A549 treated with GW870086 at 1 μM for 4 hours (cell line): ENCODE measurements at places on chromosomes 1 and 21. TPM values are rescaled to one million over a fixed set of nuclear protein-coding genes. Genes with fewer than 3 reads are reported as not detected.

IL19 gene
- total RNA-seq = not detected in 5 replicates

PIK3R3 gene
- total RNA-seq = 1.0 to 1.3 TPM (median 1.1 TPM) in 5 replicates

SLC44A5 gene
- total RNA-seq = 0.03 to 0.07 TPM (median 0.05 TPM) in 4 of 5 replicates, not detected in the other

OR2L8 gene
- total RNA-seq = not detected in 5 replicates

LINGO4 gene
- total RNA-seq = not detected in 5 replicates

KIAA0040 gene
- 0.73 to 0.97 TPM (median 0.78 TPM) in 5 replicates for total RNA-seq

NRIP1 gene
- 8.0 to 18.6 TPM (median 16.2 TPM) in 5 replicates for total RNA-seq

SPATA45 gene
- total RNA-seq = not detected in 5 replicates

BOLA1 gene
- 16.3 to 24.2 TPM (median 23.3 TPM) in 5 replicates for total RNA-seq

ALG6 gene
- total RNA-seq = 4.0 to 6.4 TPM (median 5.3 TPM) in 5 replicates

OLFML2B gene
- total RNA-seq = 0.31 to 1.1 TPM (median 0.48 TPM) in 5 replicates

CFAP141 gene
- not detected in 5 replicates for total RNA-seq

RNU1-4 gene
- 36.3 TPM in 1 of 5 replicates, not detected in the others for total RNA-seq

RPTN gene
- not detected in 5 replicates for total RNA-seq

FMO5 gene
- total RNA-seq = 0.22 to 0.42 TPM (median 0.29 TPM) in 5 replicates

TRIM33 gene
- 6.8 to 14.6 TPM (median 11.3 TPM) in 5 replicates for total RNA-seq

SPRR1A gene
- total RNA-seq = not detected in 5 replicates

CFHR2 gene
- total RNA-seq = not detected in 5 replicates

CLIC4 gene
- 29.6 to 50.7 TPM (median 45.8 TPM) in 5 replicates for total RNA-seq

BRDT gene
- total RNA-seq = not detected in 5 replicates

SLC2A5 gene
- 0.06 to 0.77 TPM (median 0.33 TPM) in 5 replicates for total RNA-seq

RLF gene
- 4.4 to 5.8 TPM (median 5.8 TPM) in 5 replicates for total RNA-seq

A3GALT2 gene
- total RNA-seq = not detected in 5 replicates

SLAMF1 gene
- not detected in 5 replicates for total RNA-seq

ESPN gene
- 0.29 to 0.94 TPM (median 0.42 TPM) in 5 replicates for total RNA-seq

EPHA8 gene
- 0.03 to 0.09 TPM (median 0.09 TPM) in 3 of 5 replicates, not detected in the others for total RNA-seq

DCDC2B gene
- not detected in 5 replicates for total RNA-seq

RAB25 gene
- not detected in 5 replicates for total RNA-seq

RHBG gene
- total RNA-seq = not detected in 5 replicates
